ENCODE measurements at places on chromosomes 7 and 10. TPM values are rescaled to one million over a fixed set of nuclear protein-coding genes. Genes with fewer than 3 reads are reported as not detected.
A peak's percentile ranks its signal among the peaks of the same experiment; 100 is the strongest.

The VSTM4 gene
- 0.12 TPM for total RNA-seq

- DNase-seq = no peak
Measured at GRCh38 chr7:15407910-15408309, 153.9 kb downstream of the AGMO start.

DNA sequence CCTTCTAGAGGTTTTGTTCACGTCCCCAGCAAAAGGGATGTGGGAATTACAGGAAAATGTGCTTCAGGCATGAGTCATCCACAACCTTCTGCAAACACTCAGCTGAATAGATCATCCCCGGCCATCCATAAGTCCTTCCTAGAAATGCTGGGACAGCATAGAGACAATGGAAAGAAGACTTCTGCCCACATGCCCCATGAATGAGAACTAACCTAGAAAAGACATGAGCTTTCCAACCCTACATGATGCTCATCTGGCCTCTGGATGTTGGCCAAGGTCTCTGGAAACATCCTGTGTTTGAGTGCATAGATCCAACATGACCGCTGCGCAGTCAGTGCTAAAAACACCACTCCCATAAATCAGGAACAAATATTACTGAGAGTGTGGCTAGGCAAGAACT, 277.5 kb downstream of the PLXNA4 start:
- peak; percentile 86 for DNase-seq

DNA sequence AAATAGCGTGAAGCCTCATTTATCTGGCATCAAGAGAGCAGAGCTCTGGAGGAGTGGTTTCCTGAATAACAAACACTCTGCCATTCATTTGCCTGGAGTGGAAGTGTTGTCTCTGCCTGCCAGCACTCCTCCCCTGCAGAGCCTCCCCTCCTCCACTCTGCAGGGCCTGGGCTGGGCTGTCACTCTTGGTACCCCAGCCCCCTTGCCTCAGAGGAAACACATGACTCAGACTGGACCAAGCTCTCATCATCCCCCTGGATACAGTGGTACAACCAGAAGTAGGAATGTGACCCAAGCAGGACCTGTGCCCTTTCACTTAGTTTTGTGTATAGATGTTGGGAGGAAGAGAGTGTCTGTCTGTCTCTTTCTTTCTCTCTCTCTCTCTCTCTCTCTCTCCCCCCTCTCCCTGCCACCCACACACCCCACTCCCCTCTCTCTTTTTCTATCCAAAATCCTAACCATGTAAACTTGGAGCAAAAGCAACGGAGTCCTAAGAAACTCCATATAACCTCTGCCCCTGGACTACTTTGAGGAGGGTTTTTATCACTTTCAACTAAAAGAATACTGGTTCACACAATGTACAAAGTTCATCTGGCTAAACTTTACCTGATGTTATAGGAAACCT, 43.9 kb downstream of the DOCK4 start:
- DNase-seq = peak; percentile 72

GRCh38 chr7:98434087-98434486, 33.2 kb upstream of the BAIAP2L1 start:
- no peak for DNase-seq

GRCh38 chr7:5854738-5855137, 25.9 kb upstream of the OCM start:
- DNase-seq = peak; percentile 16

The SEC23IP gene
- total RNA-seq = 16.1 TPM

The GPR158 gene
- 13.7 TPM for total RNA-seq

DNA sequence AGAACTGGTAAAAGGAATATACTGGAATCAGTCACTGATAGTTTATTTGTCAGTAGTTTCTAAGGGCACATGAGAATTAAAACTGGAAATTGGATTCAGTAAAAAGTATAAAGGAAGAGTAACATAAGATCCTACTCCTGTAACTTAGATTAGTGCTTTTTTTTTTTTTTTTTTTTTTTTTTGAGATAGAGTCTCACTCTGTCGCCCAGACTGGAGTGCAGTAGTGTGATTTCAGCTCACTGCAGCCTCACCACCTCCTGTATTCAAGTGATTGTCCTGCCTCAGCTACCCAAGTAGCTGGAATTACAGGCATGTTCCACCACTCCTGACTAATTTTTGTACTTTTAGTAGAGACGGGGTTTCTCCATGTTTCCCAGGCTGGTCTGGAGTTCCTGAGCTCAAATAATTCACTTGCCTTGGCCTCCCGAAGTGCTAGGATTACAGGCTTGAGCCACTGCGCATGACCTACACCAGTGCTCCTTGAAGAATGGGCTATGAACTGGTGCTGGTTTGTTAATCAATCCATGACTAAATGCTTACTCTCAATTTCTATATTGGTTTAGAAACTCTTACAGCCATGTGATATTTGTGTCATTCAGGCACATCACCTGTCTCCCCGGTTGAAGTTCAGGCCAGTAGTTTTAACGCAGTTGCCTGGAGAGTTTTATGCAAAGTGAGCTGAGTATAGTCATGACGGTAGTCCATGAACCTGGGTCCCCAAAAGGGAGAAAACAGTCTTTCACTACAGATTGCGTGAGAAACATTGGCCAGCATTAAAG, 65.0 kb downstream of the ZEB1 start:
- DNase-seq = no peak

GRCh38 chr7:142231716-142232115, 26.1 kb downstream of the PRSS58 start:
- DNase-seq = peak; percentile 24

DNA sequence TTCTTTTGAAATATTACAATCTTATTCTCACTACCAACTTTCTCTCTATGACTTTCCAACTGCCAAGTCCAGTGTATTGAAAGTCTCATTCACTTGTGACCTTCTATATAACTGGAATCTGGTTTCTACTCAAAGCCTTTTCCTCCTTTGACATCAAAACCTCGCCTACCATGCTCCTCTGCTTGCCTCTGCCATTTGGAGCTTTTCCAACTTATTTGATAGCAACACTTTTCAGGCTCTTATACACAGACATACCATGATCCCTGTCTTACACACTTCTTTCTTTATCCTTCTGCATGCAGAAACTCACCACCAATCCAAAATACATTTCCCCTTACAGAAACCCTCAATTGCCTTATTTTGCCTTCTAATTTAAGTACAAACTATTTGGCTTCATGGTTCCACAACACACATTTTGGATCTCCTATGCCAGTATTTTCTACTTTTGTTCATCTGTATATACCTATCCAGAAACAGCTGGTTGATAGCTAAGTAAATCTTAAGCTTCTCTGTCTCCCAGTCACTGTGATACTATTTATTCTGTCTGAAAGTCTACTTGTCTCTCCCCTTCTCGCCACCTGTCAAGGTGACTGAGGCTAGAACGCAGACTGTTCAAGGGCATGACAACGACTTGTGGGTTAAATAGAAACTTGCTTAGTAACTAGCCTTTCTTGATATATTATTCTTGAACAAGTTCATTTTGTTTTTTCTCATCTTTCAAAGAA, 22.4 kb downstream of the GNG11 start:
- no peak for DNase-seq

DNA sequence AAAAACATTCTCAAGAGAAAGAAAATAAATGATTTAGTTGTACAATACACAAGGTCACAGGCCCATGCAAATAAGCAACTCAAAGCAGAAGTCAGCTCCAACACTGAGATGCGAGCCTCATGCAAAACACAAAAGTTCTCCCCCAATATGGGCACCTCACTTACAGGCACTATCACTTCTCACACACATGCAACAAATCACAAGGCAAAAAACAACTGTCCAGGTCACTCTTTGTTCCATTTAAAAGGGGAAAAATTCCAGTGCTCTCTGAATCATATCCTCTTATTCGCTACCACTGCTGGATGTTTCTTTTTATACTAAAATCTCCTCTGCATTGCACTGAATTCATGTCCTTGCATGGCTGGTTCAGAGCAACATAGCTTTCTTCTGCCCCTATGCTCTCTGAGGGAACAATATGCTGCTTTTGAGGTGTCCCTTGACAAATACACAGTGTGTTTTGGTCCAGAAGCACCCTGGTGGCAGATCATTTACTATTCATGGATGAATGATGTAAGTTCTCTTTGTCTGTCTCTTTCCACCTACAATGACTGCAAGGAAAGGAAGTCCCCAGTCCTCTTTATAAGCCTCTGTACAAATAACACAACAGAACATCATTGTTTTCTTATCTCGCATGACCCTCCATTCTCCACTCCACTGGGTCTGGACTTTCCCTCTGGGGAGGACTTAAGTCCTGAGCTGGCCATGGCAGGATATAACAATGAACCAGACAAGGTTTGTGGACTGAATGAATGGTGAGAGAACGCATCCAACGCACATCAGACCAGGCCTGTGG, 85.4 kb upstream of the GSDME start:
- no peak for DNase-seq

- DNase-seq = no peak
Measured at GRCh38 chr10:13706175-13706574, 119.4 kb downstream of the PRPF18 start.

The NUDT13 gene
- 3.6 TPM for total RNA-seq

GRCh38 chr7:141012696-141013344, 1.9 kb downstream of the MRPS33 start:
- peak; percentile 10 for DNase-seq

DNA sequence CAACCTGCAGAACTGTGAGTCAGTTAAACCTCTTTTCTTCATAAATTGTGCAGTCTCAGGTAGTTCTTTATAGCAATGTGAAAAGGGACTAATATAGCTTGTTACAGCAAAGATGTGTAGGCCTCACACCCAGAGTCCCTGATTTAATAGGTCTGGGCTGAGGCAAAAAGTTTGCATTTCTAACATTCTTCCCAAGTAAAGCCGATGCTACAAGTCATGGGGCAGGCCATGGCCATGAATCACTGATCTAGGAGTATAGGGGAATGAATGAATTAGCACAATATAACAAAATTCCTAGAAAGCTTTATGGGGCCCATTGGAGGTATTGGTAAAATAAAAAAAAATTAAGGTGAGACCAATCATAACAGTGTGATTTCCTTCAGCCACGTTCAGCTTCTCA, 11.5 kb upstream of the AASS start:
- DNase-seq = no peak

- peak; percentile 51 for DNase-seq
Measured at GRCh38 chr7:6284055-6284400, 11.6 kb upstream of the CYTH3 start.

DNA sequence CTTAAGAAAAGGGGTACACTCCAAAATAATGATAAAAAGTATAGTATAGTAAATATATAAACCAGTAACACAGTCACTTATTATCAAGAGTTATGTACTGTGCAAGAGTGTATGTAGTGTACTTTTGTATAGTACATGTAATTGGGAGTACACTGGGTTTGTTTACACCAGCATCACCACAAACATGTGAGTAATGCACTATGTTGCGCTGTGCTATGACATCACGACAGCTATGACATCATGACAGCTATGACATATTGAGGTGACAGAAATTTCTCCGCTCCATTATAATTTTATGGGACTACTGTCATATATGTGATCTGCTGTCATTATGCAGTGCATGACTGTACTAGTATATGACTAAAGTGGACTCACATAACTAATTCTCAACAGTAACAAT, 84.6 kb downstream of the KMT2C start:
- DNase-seq = peak; percentile 5

GRCh38 chr10:31949266-31949665, 20.6 kb upstream of the ARHGAP12 start:
- DNase-seq = no peak

The SFRP4 gene
- 0.10 TPM for total RNA-seq

DNA sequence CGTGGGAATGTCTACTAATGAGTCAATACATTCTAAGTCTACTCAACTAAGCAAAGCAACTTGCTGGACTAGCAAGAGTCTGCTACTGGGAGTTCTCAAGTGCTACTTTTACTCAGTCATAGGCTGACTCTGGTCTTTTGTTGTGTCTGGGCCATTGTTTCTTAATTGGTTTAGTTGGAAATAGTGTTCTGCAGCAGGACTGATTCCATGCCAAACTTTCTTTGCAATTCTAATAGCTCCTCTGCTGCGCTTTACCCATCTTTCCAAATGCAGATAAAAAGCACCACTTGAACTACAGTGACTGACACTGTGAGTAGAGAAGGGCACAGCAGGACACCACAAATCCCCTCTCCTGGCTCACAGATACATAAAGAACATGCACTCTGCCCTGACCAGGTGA, 125.7 kb downstream of the CD36 start:
- DNase-seq = no peak

The POLR3A gene
- 7.0 TPM for total RNA-seq

The KEL gene
- not detected for total RNA-seq

- DNase-seq = no peak
Measured at GRCh38 chr10:132145521-132146185, 41.1 kb upstream of the DPYSL4 start.

GRCh38 chr7:101496017-101496416, 133.1 kb downstream of the MYL10 start:
- DNase-seq = no peak

GRCh38 chr7:140402178-140402835, 1.6 kb upstream of the RAB19 start:
- DNase-seq = peak; percentile 41

- DNase-seq = peak; percentile 28
Measured at GRCh38 chr10:131885391-131886165, 15.2 kb upstream of the PPP2R2D start.

The DUSP5 gene
- 8.9 TPM for total RNA-seq

GRCh38 chr10:60974463-60975149, 30.6 kb upstream of the RHOBTB1 start:
- DNase-seq = peak; percentile 23

DNA sequence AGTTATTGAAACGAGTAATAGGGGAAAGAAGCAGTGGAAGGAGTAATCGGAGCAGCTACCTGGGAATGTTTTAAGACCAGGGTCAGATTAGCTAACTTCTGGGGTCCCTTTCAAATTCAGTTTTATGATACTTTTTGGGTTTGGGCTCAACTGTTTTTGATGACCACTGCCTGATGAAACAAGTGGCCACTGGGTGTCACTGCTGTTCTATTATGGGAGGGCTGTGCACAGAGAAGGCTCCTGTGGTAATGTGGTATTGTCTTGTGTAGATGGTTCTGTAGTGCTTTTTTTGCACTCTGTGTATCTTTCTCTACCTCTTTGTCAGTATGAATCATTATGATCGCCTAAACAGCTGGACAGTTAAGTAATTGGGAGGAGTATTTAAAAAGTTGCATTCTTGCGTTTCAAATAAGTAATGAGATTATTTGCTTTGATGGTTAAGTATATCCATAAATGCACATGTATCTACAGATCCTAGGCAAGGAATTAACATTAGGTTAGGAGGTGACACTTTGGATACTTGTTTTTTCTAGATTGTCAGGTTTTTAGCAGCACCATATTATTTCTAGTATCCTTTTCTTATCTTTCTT, 128.4 kb downstream of the ABCA13 start:
- DNase-seq = peak; percentile 80

DNA sequence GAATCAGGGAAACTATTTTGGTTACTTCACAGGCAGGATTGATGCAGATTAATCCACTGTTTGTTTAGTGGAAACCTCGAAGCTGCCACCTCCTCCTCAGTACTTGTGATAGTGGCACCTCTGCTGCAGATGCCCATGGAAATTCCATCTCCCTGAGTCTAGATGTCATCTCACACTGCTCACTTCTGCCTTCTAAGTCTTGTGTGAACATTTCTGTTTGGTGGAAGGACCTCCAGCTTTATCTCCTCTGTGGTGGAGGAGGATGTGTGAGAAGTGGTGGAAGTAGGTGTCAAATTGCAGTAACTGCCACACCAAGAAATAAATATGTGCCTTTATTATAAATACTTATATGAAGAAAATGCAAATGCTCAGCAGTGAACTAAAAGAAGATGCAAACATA, 25.8 kb upstream of the GPR141 start:
- DNase-seq = no peak

Measured in RPMI7951 (cell line).